Fibroblast of skin of left biceps (primary cell): ENCODE measurements at places on chromosomes 6 and 20.

DNA sequence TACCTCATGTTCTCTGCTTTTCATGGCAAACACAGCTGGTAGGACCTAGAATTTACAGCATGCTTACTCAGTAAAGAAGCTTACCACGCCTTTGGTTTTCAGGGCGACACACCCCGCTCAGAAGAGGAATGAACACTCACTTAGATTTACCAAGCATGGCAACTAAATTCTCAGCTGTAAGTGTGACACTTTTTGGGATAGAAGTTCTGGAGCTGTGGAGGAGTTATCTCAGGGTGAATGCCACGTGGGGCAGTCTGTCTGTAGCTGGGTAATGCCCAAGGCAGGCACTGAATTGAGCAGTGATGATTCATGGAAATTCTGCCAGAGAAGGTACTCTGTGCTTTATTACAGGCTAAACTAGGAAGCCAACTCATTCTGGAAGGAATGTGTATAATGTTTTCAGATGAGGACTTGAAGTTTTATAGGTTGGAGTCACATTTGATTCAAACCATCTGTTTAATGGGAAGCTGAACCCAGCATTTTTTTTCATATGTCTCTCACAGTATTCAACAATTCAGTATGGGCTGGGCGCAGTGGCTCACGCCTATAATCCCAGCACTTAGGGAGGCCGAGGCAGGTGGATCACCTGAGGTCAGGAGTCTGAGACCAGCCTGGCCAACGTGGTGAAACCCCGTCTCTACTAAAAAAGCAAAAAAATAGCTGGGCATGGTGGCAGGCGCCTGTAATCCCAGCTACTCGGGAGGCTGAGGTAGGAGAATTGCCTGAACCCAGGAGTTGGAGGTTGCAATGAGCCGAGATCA, 3.5 kb upstream of the PRIM2 start:
- DNase-seq: peak; percentile 95

DNA sequence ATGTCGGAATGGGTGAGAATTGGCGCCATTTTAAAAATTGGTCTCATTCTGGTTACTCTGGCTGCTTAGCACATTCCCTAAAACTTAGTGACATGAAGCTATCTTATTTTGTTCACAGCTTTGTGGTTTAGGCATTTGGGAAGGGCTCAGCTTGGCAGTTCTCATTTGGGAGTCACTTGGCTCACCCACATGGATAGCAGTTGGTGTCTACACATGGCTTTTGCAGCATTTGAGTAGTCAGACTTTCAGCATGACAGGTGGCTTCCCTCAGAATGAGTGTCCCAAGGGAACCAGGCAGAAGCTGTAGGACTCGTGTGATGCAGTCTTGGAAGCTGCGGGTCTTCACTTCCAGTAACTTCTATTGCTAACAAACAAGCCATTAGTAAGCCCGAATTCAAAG, 64.6 kb downstream of the UST start:
- no peak for DNase-seq

DNA sequence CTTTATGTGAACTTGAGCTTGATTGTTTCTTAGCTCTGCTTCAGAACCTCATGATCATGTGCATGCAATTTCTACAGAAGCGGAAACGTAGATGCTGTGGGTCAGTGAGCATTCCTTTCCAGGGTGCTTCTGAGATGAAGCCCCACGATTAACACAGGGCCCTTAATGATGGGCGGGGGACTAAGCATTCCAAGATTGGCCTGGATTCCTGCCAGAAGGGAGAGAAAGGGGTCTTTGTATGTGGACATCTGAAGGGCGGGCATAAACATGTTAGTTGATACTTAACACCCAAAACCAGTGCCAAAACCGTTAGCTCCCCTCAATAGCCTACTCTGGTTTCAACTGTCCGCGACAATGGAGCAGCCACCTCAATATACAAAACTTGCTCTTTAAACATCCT, 46.9 kb upstream of the POU3F2 start:
- DNase-seq: no peak

DNA sequence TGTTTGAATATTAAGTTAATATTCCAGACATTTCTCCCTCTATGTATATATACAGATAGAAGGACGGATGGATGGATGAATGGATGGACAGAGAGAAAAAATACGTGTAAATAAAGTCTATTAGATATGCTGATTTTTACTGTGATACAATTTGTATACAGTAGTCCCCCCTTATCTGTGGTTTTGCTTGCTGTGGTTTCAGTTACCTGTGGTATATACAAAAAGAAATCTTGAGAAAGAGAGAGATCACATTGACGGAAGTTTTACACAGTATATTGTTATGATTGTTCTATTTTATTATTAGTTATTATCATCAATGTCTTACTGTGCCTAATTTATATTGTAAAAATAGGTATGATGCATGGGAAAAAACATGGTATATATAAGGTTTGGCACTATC, 290.2 kb downstream of the UTRN start:
- no peak for DNase-seq

DNA sequence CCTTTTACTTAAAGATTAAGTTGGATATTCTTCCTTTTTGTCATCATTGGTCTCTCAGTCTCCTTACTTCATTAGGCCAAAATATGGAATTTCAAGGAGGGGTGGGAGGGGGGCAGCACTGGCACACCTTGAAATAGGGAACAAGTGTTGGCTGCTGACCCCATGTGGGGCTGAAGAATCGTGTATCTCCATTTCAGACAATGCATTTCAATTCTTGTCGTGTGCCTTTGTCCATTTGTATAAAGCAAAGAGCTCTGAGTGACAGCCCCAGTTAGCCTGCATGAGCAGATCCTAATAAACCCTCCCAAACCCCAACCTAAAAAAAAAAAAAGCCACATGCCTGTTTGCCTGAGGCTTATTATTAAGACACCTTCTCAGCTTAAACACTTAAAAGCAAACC, 1.0 kb upstream of the TFAP2D start:
- DNase-seq: no peak

- no peak for DNase-seq
Measured at GRCh38 chr6:18110162-18110561, 12.3 kb downstream of the NHLRC1 start.

GRCh38 chr6:111041917-111042316, 45.4 kb upstream of the SLC16A10 start:
- no peak for DNase-seq

DNA sequence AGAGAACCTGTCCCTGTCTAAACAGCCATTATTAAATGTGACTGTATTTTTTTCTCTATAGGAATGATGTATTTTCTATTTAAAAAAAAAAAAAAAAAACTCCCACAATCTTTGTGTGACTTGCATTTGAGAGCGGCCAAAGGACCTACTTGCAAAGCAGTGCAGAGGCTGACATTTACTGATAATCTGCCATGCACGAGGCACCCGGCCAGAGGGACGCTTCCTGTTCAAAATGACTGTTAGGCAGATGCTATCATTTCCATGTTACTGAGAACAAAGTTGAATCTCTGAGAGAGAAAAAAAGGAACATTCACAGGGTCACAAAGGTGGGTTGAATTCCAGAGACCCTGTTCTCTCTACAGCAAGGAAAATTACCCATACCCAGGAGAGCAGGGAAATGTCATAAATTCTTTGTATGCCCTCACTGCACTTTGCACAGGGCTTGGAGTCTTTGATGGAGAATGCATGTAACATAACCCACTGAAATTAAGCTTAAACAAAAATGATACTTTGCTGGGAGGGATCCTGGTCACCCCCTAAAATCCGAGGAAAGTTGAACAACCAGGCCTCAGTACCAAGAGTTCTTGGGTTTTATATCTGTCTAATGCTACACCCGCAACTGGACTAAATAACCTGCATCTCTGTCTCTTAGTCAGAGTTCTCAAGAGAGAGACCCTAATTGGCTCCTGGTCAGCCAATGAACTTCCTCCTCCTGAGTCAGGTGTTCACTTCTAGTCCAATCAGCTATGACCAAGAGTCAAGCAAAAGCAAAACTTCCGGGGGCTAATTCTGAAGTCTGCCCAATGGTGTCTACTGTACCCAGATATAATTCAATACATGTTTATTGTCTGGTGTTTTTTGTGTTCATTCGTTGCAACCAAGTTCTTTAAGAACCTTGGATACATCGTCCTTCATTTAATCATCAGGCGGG, 61.2 kb downstream of the GCLC start:
- DNase-seq: no peak

DNA sequence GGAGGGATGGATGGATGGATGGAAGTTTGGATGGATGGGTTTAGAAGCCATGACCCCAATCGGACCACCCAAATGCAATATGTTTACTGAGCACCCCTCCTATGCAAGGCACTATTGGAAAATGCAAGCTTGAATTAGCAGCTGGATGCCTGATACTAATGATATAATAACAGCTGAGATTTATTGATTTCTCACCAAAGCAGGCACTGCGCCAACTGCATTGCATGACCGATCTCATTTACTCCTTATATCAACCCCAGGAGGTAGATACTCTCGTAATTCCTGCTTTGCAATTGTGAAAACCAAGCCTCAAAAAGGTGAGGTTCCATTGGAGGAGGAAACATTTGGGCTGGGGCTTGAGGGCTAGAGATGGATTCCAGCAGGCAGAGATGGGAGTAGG, 89.7 kb downstream of the KCNB1 start:
- no peak for DNase-seq

DNA sequence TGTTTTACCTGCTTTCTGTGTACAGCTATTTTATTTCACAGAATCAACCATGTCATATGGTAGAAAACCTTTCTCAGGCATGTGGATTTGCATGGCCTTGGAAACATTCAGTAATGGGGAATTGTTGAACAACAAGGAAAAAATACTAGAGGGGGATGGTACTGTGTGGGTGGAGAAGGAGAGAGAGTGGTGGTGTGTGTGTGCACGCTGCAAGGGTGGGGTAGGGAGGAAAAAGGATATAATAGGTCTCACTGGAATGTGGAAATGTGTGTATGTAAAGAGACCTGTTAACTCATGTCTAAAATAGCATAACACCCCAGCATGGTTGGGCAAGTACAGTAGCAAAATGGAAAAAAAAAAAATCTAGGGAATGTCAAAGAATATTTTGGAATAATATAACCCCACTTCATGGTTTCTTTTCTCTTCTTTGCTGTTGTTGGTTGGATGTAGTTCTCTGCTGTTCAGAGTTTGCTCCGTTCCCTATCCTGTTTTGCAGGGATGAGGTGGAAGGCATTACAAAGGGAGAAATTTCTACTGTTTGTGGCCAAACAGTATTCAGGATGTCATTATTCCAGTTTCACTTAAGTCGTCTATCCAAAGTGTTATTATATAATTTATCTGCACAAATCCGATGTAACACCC, 93.9 kb upstream of the CITED2 start:
- no peak for DNase-seq

GRCh38 chr20:7161690-7162089, 394.2 kb downstream of the BMP2 start:
- DNase-seq: no peak

- no peak for DNase-seq
Measured at GRCh38 chr20:41175727-41176330, 38.5 kb downstream of the PLCG1 start.

- DNase-seq: no peak
Measured at GRCh38 chr6:157880534-157880933, 57.5 kb downstream of the SNX9 start.

DNA sequence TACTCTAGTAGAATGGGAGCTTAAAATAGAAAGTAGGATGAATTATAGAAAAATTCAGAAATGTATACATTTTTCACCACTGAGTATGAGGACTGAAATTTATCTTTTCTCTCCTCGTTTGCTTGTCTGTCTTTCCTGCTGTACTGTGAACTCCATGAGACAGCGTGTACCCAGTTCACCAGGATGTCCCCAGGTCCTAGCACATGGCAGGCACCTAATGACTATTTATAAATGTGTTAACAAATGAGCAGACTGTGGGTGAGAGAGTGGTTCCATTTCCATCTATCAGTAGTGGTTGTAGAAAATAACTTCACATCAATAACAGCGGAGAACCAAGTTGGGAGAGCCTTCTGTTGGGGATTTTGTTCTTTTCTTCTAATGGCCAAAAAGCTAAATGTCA, 106.3 kb downstream of the NUS1 start:
- no peak for DNase-seq

- no peak for DNase-seq
Measured at GRCh38 chr20:38435555-38435939, 419 bp upstream of the SNHG17 start.

DNA sequence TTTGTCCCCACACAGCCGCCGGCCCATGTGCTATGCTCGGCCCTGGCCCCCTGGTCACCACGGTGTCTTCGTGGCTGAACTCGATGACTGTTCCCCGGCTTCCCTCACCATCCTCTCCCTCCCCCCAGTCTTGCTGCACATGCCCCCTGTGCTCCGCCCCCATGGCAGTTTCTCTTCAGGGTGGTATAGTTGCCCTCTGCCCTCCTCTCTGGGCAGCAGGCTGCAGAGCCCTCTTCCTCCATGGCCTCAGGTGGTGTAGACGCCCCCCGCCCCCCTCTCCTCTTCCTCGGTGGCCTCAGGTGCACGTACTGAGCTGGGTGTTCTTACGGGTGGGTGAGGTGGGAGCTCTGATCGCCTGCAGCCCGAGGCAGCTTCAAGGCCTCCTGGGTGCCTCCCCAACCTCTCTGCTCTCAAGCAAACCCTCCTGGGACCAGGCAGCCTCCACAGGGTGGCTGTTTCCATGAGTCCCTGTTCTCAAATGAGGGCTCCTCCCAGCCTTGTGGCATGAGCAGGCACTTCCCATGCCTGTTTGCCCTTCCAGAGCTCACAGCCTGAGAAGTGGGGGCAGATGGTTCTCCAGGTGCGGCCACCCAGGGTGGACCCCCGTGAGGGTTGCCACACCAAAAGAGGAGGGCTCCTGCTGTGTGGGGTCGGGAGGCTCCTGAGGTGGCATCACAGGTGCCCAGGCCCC, 24.8 kb downstream of the COL20A1 start:
- no peak for DNase-seq

DNA sequence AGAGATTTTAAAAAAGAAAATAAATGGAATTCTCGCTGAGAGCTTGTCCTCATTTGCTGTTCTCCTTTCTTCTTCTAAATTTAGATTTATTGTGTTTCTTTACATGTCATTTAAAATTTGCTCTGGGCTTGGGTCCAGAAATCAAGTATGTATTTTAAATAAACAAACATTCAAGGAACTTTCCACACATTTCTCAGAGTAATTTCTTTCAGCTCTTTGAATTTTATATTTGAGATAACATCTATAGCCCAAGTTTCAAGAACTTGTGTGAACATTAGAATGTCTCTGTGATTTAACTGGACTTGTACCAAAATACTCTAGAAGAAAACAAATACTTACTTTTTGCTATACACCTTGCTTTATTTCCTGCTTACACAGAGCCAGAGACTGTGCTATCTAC, 192.3 kb downstream of the TMEM200A start:
- DNase-seq: no peak
